ENCODE measurements at places on chromosomes 2 and 18.
A peak's percentile ranks its signal among the peaks of the same experiment; 100 is the strongest.

DNA sequence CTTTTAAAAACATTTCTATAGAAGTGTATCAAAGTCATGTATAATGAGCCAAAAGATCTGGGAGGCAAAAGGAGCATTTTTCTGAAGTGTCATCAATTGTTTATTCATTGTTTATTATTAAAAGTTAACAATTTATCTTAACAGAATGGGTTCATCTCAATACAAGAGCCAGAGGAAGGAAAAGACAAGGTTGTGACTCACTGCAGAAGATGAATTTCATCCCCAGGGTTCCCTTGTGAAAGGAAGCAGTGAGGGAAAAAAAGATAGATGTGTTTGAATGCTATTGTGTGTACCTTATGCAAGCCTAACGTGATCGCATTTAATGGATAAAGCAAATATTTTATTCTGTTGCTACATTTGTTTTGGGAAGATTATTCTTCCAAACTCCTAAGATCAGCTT is 286.3 kb downstream of the PIEZO2 start:
- no peak for DNase-seq

- peak; percentile 72 for DNase-seq
Observed at GRCh38 chr18:77108001-77108692, 24.4 kb downstream of the MBP start.

GRCh38 chr2:191311627-191312026 is 66.4 kb downstream of the MYO1B start:
- DNase-seq = no peak

GRCh38 chr2:19744456-19745199 is 157.2 kb downstream of the TTC32 start:
- no peak for DNase-seq

DNA sequence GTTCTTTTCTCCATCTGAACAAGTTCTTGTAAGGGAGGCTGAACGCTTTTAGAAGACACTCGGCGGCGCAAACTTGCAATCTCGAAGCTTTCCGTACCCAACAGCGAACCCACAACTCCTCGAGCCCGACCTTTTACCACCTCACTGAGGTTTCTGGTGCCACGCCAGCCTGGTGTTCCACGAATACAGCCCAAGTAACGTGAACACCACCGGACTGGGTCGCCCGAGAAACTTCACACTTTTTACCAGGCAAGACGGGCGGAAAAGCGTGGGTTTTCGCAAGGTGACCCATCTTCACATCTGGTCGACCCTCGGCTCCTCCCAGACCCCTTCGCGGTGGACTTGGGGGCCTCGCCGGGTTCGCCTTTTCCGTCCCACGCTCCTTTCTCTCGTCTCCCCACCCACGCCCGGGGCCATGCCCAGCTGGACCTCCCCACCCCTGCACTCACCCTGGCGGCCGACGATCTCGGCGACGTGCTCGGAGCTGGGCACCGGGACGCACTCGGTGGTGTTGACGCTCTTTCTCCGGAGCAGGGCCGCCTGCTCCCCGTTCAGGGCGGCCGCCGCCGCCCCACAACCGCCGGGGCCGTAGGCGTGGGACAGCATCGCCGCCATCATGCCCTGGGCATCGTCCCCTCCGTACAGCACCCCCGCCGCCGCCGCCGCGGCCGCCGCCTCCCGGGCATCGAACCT is 1.2 kb downstream of the MEX3C start:
- DNase-seq = peak; percentile 50

DNA sequence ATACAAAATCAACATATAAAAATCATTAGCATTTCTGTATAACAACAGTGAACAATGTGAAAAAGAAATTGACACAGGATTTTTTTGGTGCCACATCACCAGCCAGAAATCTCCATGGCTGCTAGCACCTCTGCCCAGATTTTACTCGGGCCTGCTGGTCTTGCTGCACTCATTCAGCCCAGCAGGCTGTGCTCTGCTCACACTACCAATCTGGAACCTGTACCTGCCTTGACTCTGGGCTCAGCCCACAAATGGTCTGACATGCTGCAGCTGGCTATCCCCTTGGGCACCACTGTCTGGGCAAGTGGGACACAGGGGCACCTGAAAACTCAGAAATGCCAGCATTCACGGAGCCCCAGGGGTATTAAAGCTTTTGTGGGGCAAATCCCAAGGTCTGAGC is 392.5 kb upstream of the NRXN1 start:
- no peak for DNase-seq

DNA sequence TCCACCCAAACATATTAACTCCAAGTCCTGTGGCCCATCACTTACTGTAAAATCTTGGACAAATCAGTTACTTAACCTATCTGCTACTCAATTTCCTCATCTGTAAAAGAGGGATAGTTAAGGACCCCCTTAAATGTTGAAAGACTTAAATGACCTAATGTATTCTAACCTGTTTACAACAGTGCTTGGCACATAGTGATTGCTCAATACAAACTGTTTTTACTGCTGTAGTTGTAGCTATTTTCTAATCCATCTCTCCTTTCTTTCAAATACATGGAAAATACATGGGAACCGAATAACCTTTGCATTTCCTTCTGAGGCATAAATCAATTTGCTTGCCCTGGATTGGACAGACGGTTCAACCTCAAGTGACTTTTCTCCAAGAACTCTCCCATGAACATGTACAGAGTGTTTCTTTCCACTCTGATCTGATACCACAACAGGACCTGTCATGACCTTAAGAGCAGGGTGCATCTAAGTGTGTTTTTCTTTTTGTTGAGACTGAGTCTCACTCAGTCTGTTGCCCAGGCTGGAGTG is 2.7 kb downstream of the LNPK start:
- DNase-seq = peak; percentile 7

DNA sequence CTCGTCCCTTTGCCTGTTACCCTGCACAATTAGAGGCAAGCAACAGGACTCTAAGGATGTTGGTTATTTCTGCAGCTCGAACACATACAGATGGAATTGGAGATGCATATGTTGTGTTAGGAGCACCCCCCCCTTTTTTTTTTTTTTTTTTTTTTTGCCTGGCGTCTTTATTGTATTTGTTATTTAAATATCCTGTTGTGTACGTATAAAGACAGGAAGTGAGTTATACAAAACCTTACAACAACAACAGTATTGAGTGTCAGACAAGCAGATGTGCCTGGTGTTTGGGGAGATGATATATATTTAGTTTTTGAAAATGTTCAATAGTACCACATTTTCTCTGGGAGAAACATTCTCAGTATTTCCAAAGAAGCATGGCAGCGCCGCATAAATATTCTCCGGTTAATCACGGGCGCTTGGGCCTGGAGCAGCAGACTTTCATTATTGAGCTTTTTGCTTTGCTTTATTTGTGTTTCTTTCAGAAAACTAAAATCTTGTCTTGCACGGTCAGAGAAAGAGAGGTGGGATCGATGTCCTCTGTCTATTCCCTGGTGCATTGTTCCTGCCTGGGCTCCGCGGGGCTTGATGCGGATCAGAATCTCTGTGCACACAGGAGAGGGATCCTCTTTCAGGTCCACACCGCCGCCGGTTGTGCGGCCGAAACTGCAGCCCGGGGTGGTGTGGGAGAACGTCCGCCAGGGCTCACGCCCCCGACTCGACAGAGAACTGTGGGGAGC is 23.2 kb upstream of the ZNF516 start:
- peak; percentile 40 for DNase-seq

DNA sequence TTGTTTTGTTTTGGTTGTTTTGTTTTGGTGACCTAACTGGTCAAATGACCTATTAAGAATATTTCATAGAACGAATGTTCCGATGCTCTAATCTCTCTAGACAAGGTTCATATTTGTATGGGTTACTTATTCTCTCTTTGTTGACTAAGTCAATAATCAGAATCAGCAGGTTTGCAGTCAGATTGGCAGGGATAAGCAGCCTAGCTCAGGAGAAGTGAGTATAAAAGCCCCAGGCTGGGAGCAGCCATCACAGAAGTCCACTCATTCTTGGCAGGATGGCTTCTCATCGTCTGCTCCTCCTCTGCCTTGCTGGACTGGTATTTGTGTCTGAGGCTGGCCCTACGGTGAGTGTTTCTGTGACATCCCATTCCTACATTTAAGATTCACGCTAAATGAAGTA is at the start of gene TTR:
TTR (plus strand) TSS at position 250 of the 400 bp plus-strand sequence; CDS start at position 276, 26 bp downstream.
- DNase-seq = no peak

DNA sequence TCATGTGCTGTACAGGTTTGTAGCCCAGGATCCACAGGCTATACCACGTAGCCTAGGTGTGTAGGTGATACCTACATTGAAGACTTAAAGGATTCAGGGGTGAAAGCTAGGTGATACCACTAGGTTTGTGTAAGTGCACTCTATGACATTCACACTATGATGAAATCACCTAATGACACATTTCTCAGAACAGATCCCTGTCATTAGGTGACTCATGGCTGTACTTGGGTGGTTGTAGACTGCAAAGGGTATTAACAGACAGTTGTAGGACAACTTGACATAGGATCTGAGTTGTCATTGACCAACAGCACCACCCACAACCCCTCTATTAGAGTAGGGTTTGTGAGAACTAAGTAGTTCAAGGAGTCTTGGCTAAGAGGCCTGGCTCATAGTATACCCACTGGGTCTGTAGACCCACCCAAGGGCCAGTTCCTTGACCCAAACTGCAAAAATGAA is 27.7 kb upstream of the SMCHD1 start:
- no peak for DNase-seq

DNA sequence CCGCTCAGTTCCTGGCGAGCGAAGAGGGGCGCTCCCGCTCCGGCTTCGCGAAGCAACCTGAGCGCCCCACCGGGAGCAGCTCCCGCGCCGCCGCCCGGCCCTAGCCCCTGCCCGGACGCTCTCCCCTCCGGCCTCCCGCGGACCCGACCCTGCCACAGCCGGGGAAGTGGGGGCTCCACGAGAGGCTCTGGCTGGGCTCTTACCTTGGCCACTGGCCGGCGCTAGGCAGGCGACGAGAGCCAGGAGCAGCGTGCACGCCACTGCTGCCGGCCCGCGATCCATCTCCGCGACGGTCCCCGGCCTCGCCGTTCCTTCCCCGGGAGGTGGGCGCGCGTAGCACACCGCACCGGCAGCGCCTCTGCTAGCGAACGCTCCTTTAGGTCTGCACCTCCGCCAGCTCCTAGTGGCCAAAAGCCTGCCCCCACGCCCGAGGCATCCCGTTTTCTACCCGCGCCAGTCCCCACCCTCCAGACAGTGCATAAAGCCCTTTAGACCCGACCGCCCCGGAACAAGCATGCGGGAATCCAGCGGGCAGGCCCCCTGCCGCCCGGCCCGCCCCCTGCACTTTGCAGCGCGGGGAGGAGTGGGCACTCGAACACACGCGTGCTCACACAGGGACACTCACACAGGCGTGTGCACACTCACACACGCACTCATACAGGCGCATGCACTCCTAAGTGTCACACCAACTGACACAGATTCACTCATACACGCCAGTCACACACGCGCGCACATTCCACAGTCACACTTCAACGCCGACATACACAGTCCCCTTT is at the start of gene LRP2:
LRP2 (minus strand) TSS at position 417 of the 776 bp plus-strand sequence; CDS start at position 282, 135 bp downstream.
- DNase-seq = peak; percentile 23

- DNase-seq = no peak
Observed at GRCh38 chr2:181697571-181697970, 17.3 kb upstream of the NEUROD1 start.

DNA sequence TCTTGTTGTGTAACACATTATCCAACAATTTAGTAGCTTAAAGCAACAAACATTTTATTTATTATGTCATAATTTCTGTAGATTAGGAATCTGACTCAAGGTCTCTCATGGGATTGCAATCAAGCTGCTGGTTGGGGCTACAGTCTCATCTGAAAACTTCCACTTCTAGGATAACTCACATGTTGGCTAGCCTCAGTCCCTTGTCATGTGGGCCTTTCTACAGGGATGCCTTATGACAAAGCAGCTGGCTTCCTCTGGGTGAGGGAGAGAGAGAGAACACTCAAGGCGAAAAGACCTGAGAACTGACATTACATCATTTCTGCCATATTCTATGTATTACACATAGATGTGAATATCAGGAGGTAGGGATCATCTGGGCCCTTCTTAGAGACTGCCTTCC is 317.9 kb upstream of the VRK2 start:
- no peak for DNase-seq

DNA sequence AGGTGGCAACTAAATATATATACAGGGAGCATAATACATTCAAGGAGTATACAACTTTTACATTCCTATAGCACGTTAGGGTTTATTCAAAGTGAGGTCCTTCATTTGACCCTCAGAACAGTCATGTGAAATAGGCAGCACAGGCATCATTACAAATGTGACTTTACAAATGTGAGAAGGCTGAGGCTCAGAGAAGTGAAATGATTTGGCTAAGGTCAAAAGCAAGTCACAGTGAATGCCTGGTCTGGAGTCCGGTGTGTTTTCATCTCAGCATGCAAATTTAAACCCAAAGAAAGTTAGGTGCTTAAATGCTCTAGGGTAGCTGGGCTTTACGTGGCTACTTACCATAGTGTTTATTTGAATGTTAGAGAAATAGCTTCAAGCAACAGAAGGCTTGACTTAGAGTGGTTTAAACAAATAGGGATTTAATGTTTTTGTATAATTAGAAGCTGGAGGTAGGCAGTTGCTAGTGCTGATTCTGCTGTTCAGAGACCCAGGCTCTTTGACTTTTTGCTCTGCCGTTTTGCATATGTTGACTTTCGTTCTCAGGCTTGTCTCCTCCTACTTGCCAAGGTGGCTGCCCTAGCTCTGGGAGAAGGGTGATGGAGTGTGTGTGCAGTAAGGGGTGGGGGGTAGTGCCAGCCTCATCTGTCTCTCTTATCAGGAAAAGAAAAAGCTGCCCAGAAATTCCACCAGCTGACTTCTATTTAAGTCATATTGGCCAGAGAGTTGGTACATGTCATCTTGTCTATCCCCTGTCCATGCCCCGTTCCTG is 89.2 kb downstream of the PLCL1 start:
- DNase-seq = no peak

GRCh38 chr18:50315100-50315871 is 27.8 kb upstream of the CXXC1 start:
- no peak for DNase-seq

Data from hematopoietic multipotent progenitor cell treated with erythropoietin and hydrocortisone succinate and interleukin-3 and kit ligand, for 6 days (in vitro differentiated cells).